ENCODE measurements at places on chromosomes 2 and 18.

DNA sequence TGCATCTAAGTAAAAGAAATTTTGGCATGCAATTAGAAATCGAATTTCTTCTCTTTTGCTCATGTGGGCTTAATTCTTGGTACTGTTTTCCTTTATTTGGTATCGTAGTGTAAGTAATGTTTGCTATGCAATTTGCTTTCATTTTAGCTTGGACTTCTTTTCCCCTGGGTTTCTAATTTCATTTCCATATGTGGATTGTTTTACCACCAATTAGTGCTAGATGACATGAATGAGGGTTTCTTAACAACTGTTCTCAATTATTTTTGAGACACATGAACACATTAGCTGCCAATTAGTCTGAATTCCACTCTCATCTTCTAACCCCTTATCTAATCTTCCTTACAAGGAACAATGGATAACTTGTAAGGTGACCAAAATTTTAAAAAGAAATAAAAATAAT, 1047.2 kb upstream of the PIK3C3 start:
- DNase-seq: no peak

GRCh38 chr2:179048099-179048498, 1.8 kb downstream of the CCDC141 start:
- DNase-seq: no peak

GRCh38 chr2:140747090-140747489, 1383.7 kb downstream of the LRP1B start:
- no peak for DNase-seq

GRCh38 chr2:183162362-183162761, 38.1 kb downstream of the NUP35 start:
- peak; percentile 13 for DNase-seq

GRCh38 chr2:55743583-55743982, 49.9 kb upstream of the PNPT1 start:
- peak; percentile 50 for DNase-seq

- DNase-seq: peak; percentile 63
These were observed 95.5 kb downstream of the DYSF start for GRCh38 chr2:71548646-71549425.

DNA sequence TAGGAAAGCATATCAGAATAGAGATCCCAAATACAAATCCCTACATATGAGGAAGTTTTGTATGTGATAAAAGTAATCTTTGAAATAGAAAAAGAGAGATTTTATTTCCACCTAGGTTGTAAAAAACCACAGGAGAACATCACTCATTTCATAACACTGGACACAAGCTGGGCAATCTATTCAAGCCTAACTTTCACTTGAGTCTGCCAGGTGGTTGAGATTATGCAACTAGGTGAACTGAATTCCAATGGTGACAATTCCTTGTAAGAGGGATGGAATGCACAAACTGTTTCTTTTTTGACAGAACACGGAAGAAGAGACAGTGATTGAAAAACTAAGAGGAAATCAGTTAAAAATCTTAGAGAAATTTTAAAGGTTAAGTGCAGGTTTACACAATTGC, 619.6 kb upstream of the TMEFF2 start:
- DNase-seq: no peak

DNA sequence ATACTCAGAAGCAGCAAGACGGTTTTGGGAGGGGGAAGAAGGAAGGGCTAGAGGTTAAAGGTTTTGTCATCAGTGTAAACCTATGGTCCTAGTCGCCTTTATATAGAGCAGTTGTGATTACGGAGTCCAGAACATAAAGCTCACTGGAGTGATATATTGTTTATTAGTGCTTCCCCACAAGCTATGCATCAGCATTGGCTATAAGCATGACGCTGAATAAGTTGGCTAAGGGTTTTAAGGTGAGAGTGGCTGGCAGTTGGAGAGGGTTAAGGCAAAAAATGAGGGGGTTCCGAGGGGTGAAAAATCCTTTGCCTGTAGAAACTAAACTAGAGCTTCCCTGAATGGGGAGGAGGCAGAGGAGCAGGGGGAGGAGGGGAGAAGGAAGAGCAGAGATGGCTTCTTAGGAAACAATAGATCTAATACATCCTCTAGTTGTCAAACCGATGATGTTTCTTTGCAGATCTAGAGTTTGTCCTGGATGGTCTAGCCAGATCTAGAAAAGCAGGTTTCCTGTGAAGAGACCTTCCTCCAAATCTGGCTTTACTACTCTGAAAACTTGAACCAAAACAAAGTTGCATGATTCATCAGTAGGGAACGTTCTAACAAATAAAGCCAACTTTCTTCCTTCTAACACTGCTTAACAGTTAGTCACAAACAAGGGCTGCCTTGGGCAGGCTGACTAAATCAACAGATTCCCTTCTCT, 2.5 kb downstream of the KLF7 start:
- DNase-seq: peak; percentile 97

DNA sequence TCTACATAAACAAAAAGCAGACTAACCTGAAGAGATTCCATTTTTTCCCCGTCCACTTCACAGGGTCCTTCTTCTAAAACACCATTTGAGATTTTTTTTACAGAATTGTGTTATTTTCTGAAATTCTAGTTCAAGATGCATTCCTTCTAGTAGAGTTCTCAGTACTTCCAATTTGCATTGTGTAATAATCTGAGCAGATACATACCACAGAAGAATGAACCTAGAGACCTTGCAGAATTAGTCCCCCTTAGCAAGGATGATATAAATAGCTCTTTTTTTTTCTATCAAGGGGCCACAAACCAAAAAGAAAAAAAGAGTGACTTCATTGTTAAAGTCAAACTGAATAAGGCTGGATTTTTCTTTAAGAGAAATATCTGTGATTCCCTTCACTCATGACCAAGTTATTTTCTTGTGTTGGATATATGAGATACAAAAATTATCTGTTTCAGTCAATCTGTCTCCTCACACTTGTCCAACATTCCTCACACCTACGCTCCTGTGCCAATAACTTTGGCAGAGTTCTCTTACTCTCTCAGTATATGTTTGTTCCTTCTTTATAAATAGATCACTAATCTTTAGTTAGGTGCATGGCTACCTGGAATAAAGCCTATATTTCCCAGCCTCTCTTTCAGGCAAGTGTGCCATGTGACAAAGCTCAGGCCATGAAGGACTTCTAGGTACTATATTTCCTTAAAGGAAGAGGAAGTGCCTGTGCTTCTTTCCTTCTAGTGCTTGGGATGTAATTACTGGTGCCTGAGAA, 183.5 kb downstream of the ZNF385B start:
- no peak for DNase-seq

- DNase-seq: no peak
These were observed 70.7 kb downstream of the EMX1 start for GRCh38 chr2:72988041-72988440.

GRCh38 chr2:40734797-40735196, 282.9 kb upstream of the SLC8A1 start:
- DNase-seq: peak; percentile 70

DNA sequence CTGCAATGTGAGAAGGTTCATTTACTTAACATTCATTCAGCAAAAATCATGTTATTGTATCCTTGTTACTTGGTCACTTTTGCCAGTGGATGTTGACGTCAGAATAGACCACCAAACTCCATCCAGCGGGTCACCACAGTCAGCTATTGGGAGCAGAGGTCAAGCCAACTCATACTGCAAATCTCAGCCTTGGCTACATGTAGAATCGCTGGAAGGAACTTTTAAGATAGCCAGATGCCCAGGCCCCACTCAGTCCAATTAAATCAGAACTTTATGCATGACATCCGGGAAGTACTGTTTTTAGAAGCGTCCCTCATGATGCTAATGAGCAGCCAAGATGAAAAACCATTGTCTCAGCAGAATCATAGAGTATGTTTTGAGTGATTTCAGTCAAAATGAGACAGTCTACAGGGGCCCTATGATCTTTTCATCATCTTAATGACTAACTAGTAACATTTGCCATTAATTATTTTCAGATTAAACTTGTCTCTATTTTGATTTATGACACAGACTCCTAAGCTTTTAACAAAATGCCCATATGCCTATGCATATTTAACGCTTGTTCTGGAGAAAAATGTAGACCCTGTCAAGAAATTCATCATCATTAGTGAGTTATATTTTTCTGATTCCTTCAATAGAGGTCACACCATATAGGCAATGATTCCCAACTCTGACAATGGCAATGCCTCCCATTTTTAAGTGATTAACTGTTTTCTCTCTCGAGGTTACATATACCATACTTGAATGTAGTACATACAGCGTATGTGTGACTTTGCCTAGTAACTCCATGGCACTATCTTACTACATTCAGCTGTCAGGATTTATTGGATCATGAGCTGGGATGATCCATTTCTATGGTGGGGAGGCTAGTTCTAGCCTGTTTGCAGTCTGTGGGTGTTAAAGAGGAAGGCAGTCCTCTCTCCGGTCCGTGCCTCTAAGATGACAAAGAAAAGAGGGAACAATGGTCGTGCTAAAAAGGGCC, 63.7 kb upstream of the CCBE1 start:
- DNase-seq: no peak

- DNase-seq: no peak
These were observed 138.1 kb downstream of the B3GNT2 start for GRCh38 chr2:62334009-62334408.

- DNase-seq: no peak
These were observed 101.0 kb upstream of the CERS6 start for GRCh38 chr2:168355121-168355520.

DNA sequence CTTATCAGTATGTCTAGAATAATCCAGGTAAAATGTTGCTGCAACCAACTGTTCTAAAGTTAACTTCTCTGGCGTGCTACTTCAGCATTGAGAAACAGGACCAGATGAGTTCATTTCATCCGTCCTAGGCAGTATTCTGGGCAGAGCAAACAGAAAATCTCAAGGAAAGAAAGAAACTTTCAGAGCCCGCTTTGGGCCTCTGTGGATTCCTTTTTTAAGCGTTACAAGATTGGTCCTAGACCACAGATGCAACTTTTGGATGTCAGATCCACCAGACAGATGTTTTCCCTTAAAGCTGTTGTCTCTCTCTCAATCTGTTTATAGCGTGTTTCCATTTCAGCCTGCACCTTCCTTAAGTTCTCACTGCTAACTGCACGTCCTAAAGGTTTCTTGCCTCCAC, 75.0 kb downstream of the BCL2 start:
- DNase-seq: no peak

GRCh38 chr2:239381709-239382134, 19.1 kb downstream of the HDAC4 start:
- no peak for DNase-seq
